ENCODE measurements at places on chromosomes 12 and 14.

- DNase-seq, result no peak
These were observed 60.9 kb upstream of the PSMA6 start for GRCh38 chr14:35231207-35231760.

DNA sequence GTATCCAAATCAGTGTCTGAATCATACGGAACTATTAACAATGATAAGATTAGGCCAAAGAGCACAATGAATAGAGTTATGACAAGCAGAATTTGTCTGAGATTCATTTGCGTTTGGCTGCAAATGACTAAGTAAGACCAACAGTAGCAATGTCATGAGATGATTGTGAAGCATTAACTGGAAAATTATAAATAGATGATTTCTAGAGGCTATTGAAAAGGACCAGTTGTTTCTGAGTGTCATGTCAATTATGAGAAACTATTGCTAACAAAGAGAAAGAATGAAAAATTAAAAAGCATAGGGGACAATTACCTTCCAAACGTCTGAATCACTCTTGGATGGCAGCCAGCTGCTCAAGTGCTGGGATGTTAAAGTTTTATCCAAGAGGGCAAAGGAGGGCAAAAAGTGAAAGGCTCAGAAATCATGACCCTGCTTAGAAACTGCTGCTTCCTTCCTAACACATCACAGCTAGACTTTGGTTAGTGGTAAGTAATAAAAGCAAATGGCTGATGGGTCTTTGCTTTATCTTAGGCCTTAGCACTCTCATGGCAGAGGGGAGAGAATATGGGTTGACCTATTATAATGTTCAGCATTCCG lies 89.0 kb downstream of the AKAP6 start:
- DNase-seq, result peak; percentile 42

DNA sequence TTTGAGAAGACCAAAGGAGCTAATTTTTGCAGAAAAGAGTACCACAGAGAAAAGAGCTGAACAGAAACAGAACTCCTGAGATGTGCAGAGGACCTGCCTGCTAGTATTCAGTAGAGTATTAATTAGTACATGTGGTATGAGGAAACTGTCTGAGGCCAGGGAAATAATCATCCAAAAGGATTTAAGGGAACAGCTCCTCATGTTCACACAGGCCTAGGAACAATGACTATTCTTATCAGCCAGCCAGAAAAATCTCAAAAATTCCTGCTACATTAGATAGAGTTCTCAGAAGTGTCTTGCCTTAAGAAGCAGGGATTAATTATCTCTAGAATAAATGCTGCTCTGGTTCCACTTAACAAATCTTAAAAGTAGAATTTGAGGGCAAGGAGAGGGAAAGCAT lies 36.4 kb downstream of the PKP2 start:
- DNase-seq, result no peak

DNA sequence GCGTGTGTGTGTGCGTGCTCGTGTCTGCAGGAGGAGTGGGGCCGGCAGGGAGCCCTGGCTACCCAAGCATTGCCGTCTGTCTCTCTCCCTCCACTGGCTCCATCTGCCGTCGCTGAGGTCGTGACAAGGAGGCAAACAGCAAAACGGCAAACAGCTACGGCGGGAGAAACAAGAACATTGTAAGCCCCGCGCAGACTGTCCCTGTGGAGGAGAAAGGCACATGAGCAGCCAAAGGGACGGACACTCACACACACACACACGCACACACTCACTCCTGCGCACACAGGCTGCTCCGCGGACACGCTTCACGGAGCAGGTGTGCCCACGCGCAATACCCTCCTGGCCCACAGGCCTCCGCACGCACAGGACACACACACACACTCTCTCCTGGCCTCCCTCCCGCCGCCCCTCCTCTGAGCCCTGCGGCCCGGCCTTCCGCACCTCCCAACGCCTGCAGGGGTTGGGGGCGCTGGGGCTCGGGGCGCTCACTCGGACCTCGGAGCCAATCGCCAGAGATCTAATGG lies 905 bp downstream of the CISTR start:
- DNase-seq, result no peak

- DNase-seq, result no peak
These were observed 96.7 kb downstream of the TMEM132D start for GRCh38 chr12:129807136-129807535.

DNA sequence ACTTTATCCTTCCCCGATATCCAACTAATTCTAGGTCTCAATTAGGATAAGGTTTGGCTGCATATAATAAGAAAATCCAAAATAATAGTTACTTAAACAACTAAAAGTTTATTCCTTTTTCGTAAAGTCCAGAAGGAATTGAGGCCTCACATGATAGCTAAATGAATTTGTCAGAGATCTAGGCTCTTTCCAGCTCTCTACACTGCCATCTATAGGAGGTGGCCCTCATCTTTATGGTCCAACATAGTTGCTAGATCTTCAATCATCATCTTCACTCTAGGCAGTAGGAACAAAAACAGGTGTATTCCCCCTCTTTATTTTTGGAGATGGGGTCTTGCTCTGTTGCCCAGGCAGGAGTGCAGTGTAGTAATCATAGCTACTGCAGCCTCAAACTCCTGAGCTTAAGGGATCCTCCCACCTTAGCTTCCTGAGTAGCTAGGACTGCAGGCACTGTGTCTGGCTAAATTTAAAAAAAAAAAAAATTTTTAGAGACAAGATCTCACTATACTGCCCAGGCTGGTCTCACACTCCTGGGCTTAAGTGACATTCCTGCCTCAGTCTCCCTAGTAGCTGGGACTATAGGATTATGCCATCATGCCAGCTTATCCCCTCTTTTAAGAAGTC lies 46.5 kb upstream of the SAV1 start:
- no peak for DNase-seq

GRCh38 chr14:100147691-100148464 lies 11.6 kb downstream of the DEGS2 start:
- DNase-seq, result no peak

DNA sequence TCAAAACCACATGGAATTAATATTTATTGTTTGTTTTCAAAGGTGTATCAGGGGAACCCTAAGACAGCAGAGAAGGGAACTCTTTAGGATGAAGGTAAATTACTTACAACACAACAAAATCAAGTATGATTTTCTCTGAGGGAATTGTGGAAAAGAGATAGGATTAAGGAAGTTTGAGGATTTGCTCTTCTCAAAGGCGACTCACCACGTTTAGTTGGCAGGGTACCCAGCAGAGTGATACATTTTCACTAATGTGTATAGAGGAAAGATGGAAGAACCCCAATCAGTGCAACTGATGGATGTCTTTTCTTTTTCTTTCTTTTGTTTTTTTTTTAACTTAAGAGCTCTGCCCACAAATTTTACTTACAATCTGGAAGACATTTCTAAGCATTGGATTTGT lies 499.2 kb downstream of the CCER1 start:
- DNase-seq, result no peak

DNA sequence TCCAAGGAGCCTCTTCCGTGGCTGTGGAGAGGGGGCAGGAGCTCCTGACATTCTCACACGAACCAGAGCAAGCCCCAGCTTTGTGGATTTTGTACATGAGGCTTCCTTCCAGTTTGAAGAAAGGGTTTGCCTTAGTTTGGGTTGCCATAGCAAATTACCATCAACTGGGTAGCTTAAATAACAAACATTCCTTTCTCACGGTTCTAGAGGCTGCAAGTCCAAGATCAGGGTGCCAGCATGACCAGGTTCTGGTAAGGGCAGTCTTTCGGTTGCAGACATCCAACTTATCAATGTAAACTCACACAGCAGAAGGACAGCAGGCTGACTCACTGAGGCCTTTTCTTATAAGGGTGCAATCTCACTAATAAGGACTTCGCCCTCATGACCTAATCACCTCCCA lies 25.9 kb upstream of the STAB2 start:
- no peak for DNase-seq

DNA sequence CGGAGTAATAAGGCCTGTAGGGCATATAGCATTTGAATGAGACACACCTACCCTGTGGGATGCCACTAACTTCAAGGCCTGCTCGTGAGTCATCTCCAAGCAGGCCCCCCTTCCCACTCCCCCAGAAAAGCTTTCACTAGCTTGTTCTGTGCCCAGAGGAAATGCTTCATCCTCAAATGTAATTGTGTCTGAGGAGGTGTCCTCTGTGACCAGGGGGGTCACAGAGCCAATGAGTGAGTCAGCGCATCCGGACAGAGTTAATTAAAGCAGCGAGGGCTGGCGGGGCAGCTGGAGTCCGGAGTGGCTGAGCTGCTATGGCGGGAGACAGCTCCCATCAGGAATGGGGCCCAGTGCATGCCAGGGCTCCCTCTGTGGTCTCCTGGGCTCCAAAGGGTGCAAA lies 27.0 kb upstream of the ESRRB start:
- peak; percentile 44 for DNase-seq

GRCh38 chr12:111469401-111469800 lies 63.7 kb downstream of the SH2B3 start:
- no peak for DNase-seq

DNA sequence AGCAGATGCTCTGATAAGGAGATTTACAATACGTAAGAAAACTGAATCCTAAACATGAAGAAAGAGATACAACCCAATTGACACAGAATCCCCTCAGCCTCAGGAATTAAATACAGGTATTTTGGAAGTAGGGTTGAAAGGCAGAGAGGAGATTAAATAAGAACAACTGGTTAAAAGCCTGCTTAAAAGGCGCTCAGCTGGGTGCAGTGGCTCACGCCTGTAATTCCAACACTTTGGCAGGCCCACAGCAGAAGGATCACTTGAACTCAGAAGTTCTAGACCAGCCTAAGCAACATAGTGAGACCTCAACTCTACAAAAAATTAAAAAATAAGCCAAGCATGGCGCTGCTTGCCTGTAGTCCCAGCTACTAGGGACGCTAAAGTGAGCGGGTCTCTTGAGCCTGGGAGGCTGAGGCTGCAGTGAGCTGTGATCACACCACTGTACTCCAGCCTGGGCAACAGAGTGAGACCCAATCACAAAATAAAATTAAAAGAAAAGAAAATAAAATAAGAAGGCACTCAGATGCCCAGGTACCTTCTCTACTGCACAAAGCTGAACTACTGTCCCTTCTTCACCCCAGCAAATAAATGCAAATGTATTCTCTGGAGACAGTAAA lies 32.9 kb downstream of the MED13L start:
- no peak for DNase-seq

DNA sequence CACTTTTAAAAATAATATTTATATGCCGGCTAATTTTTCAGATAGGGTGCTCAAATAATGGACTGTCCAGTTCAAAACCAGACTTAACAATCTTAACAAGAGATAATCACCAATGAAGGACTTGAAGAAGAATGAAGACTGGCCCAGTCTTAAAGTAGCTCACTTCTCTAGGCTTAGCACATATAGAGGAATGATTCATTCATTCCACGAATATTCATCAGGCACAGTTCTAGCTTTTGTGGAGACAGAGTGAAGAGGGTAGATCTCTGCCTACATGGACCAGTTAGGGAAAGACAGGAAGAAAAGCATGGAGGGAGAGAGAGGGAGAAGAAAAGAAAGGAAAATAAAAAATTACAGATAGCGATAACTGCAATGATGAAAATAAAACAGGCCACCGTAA lies 42.8 kb upstream of the METAP2 start:
- no peak for DNase-seq

DNA sequence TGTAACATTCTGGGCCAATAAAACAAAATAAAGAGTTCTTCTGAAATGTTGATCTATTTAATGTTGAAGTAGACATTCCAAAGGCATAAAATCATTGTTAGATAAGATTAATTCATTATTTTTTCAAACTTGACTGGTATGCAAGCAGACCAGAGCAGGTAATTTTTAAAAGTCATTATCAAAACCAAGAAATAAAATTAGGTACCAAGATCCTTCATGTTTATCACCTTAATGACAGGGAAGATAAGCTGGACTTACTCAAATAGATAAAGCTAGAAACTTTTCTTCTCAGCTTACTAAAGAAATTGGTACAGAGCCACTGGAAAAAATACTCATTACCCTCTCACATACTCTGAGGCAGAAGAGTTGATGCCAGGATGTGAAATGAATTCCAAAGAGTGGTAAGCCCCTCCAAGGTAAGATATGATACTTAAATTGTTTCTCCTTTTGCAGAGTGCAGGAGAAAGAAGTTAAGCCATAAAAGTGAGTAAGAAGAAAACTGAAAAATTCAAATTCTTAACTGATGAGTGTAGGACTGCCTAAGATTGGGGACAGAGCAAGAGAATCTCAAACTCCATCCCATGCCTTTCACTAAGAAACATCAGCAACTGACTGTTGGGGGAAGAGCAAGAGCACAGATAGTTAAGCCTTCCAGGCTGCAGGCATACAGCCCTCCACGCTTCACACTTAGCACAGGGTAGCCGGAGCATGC lies 111.9 kb downstream of the SLC41A2 start:
- no peak for DNase-seq

- no peak for DNase-seq
These were observed 10.1 kb downstream of the LRTM2 start for GRCh38 chr12:1830401-1830845.

GRCh38 chr12:91381309-91381804 lies 198.7 kb upstream of the DCN start:
- DNase-seq, result peak; percentile 88

DNA sequence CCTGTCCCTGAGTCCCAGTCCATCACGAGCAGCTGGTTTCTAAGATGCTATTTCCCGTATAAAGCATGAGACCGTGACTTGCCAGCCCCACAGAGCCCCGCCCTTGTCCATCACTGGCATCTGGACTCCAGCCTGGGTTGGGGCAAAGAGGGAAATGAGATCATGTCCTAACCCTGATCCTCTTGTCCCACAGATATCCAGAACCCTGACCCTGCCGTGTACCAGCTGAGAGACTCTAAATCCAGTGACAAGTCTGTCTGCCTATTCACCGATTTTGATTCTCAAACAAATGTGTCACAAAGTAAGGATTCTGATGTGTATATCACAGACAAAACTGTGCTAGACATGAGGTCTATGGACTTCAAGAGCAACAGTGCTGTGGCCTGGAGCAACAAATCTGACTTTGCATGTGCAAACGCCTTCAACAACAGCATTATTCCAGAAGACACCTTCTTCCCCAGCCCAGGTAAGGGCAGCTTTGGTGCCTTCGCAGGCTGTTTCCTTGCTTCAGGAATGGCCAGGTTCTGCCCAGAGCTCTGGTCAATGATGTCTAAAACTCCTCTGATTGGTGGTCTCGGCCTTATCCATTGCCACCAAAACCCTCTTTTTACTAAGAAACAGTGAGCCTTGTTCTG lies 41.6 kb downstream of the DAD1 start:
- DNase-seq, result no peak

- no peak for DNase-seq
These were observed 2.0 kb upstream of the VAMP1 start for GRCh38 chr12:6472491-6472890.
